CD4-positive, alpha-beta memory T cell (primary cell): ENCODE measurements at places on chromosomes 1 and 21.

GRCh38 chr1:195789321-195789720 lies 818.9 kb downstream of the KCNT2 start:
- H3K27me3 ChIP-seq: no peaks in the 10 kb centered on the region
- no peak overlapping the region for H3K27ac ChIP-seq
- no peak for DNase-seq

DNA sequence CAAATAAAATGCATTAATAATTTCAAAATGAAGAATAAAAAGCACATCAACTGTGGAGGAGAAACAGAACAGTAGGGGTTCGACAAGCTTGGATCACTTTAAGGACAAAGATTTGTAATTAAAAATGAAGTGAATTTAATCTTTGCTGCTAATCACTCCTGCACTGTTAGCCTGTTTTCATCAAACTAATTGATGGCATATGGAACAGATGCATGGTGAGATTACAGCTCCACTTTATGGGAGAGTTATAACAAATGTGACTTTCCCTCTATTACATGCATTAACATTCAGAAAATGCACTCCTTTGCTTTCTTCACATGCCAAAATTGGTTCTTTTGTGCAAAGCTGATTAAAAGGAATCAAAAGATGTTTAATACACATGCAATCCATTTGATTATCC lies 207.2 kb upstream of the C21orf91 start:
- no peak overlapping the region for H3K27ac ChIP-seq
- no peaks in the 10 kb centered on the region for H3K36me3 ChIP-seq
- no peak for DNase-seq
- H3K4me3 ChIP-seq: no peak overlapping the region
- H3K4me1 ChIP-seq: no peaks in the 10 kb centered on the region

DNA sequence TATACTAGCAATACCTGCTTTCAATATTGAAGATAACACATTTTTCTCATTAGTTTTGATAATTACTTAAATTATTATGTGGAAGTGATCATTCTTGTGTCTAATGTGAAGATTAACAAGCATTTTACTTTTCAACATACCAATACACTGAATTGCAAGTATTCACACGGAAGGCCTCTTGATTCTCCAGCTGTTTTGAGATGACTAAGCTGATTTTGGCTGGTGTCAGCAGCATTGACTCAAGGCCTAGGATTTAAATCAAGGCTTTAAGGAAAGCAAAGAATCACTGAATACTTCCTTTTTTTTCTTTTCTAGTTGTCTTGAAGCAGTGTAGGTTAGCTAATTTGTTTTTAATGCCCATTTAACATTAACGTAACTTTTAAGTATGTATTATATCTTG lies 373.7 kb downstream of the SRGAP2C start:
- no peak overlapping the region for H3K4me3 ChIP-seq
- DNase-seq: no peak
- H3K36me3 ChIP-seq: no peaks in the 10 kb centered on the region
- H3K4me1 ChIP-seq: peaks cover 14% of the 10 kb centered on the region
- no peak overlapping the region for H3K27ac ChIP-seq

GRCh38 chr21:33651965-33652680 lies 9.8 kb downstream of the ITSN1 start:
- no peaks in the 10 kb centered on the region for H3K4me1 ChIP-seq
- no peak for DNase-seq
- no peaks in the 10 kb centered on the region for H3K27me3 ChIP-seq
- no peak overlapping the region for H3K27ac ChIP-seq
- no peaks in the 10 kb centered on the region for H3K36me3 ChIP-seq

DNA sequence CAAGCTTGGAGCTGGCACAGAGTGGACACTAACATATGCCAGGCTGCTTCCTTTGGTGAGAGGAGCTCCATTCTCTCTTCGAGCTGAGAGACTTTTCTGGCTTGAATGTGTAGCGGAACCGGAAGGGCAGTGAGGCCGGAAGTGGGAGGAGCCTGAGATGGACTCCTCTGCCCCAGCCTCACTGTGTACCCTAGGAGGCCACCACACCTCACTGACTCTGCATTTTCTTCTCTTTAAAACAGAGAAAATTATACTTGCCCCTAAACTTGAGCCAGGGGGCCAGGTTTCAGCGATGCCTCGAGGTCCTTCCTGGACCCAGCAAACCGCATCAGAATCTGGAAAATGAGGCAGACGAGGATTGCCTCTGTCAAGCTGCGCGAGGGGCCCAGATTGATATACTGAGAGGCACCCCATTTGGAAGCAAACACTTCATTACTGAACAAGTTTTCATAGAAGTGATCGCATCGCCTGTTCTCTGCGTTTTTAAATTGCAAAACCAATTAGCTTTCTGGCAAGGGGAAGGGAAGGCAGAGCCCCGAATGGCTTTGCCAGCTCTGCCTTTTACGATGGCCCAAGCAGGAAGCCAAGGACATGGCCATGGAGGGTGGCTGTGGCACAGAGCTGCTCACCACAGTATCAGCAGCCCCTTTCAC lies 708.1 kb downstream of the PTPRU start:
- no peak overlapping the region for H3K4me3 ChIP-seq
- no peaks in the 10 kb centered on the region for H3K4me1 ChIP-seq
- H3K36me3 ChIP-seq: no peaks in the 10 kb centered on the region
- no peak overlapping the region for H3K27ac ChIP-seq
- H3K27me3 ChIP-seq: no peaks in the 10 kb centered on the region
- no peak for DNase-seq

DNA sequence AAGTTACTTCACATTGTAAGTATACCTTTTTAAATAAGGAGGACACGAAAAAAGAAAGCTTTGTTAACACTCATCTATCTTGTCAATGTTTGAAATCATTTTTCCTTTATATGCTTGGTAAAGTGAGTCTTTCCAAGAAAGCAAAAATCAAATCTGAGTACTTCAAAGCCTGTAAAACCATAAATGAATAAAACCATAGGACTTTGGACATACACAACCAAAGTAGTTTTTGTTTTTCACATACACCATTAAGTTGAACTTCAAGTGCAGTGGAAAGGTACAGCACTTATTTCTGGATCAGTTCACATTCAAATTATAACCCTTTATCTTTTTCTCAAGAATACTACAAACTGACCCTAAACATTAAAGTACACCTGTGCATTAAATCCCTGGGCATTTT lies 10.1 kb upstream of the PSMG1 start:
- peaks cover 23% of the 10 kb centered on the region for H3K36me3 ChIP-seq
- H3K4me1 ChIP-seq: peaks cover 7% of the 10 kb centered on the region
- no peak for DNase-seq
- H3K4me3 ChIP-seq: no peak overlapping the region
- no peaks in the 10 kb centered on the region for H3K27me3 ChIP-seq
- no peak overlapping the region for H3K27ac ChIP-seq

DNA sequence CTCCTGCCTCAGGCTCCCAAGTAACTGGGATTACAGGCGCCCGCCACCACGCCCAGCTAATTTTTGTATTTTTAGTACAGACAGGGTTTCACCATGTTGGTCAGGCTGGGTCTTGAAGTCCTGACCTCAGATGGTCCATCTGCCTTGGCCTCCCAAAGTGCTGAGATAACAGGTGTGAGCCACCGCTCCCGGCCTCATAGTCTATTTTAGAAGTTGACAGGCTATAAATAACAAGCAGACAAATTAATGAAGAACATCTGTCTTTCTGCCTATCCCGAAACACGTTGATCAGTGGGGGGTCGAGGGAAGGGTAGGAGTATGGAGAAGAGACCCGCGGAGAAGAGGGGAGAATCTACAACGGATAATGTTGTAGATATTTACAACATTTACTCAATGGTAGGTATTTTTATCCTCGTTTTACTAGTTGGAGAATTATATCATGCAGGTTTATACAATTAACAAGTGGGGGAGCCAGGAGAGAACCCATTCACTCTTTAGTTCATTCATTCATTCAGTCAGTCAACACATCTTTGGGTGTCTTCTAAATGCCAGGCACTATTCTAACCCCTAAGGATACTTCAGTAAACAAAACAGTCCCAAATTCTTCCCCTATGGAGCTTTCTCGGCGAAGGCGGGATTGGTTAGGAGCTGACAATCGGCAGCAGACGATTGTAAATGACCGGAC lies 497 bp upstream of the IFNAR2 start:
- peaks cover 34% of the 10 kb centered on the region for H3K4me1 ChIP-seq
- peak overlapping the region; percentile 87 for H3K4me3 ChIP-seq
- H3K27me3 ChIP-seq: no peaks in the 10 kb centered on the region
- no peak for DNase-seq
- H3K36me3 ChIP-seq: no peaks in the 10 kb centered on the region
- peak overlapping the region; percentile 86 for H3K27ac ChIP-seq

DNA sequence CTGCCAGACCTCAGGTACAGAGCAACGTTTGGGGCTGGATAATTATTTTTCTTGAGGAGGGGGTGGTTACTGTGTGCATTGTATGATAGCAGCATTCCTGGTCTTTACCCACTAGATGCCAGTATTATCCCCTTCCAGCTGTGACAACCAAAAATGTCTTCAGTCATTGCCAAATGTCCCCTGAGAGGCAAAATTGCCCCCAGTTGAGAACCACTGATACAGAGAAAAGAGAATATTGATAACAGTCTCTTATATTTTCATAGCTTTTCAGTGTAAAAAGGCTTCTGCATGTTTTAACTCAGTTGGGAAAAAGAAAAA lies 51.8 kb upstream of the SYT14 start:
- no peaks in the 10 kb centered on the region for H3K36me3 ChIP-seq
- DNase-seq: no peak

DNA sequence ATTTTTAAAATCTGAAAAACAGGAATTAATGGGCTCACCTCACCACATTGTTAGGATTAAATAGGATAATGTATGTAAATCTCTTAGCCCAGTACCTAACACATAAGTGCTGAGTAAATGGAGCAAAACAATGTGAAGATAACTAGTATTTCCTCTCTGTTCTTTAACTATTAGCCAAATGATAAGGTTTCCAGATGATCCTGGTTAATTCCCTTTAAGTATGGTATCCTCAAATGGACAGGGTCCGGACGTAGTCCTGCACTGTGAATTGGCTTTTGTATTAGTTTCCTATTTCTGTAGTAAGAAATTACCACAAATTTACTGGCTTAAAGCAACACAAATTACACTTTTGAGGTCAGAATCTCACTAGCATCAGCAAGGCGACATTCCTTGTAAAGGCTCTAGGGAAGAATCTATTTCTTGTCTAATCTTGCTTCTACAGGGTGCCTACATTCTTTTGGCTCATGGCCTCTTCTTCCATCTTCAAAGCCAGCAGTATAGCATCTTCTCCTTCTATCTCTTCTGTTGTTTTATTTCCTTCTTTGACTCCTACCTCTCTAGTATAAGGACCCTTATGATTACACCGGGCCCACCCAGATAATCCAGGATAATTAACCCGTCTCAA lies 17.1 kb downstream of the SCAF4 start:
- no peak for DNase-seq
- no peaks in the 10 kb centered on the region for H3K27me3 ChIP-seq
- no peaks in the 10 kb centered on the region for H3K36me3 ChIP-seq
- H3K27ac ChIP-seq: no peak overlapping the region

DNA sequence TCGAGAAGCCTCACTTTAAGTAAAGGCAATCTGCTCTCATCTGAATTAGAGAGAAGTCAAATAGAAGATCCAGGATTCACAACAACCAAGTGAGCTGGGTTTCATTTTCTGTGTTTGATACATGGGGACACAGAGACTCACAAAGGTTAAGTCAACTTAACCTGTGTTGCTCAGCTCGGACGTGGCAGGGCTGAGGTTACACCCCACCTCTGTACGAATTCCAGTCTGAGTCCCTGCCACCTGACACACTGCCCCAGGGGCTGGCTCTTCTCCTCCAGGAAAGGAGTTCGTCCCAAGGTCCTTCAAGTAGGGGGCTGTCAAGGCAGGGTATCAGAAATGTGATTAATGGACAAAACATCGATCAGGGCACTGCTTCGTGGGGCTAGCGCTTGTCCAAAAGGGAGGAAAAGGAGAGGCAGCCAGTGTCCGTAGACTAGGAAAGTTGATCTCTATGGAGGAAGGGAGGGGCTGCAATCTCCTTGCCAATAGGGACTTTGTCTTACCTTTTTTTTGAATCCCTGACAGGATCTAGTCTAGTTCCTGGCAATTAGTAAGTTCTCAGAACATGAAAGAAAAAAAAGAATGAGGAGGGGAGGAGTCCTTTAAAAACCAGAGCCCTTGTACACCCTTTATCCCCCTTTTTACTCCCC lies 116.4 kb downstream of the CNIH3 start:
- H3K4me1 ChIP-seq: peaks cover 9% of the 10 kb centered on the region
- H3K27ac ChIP-seq: no peak overlapping the region
- H3K4me3 ChIP-seq: no peak overlapping the region
- H3K27me3 ChIP-seq: no peaks in the 10 kb centered on the region

- no peak overlapping the region for H3K27ac ChIP-seq
- H3K27me3 ChIP-seq: peaks cover 4% of the 10 kb centered on the region
- H3K36me3 ChIP-seq: no peaks in the 10 kb centered on the region
- H3K4me1 ChIP-seq: peaks cover under 1% of the 10 kb centered on the region
- no peak for DNase-seq
- no peak overlapping the region for H3K4me3 ChIP-seq
These were observed 16.2 kb downstream of the OLIG2 start for GRCh38 chr21:33041981-33042380.

GRCh38 chr1:245428681-245429080 lies 273.9 kb downstream of the KIF26B start:
- no peak for DNase-seq
- H3K4me1 ChIP-seq: no peaks in the 10 kb centered on the region
- H3K4me3 ChIP-seq: no peak overlapping the region

DNA sequence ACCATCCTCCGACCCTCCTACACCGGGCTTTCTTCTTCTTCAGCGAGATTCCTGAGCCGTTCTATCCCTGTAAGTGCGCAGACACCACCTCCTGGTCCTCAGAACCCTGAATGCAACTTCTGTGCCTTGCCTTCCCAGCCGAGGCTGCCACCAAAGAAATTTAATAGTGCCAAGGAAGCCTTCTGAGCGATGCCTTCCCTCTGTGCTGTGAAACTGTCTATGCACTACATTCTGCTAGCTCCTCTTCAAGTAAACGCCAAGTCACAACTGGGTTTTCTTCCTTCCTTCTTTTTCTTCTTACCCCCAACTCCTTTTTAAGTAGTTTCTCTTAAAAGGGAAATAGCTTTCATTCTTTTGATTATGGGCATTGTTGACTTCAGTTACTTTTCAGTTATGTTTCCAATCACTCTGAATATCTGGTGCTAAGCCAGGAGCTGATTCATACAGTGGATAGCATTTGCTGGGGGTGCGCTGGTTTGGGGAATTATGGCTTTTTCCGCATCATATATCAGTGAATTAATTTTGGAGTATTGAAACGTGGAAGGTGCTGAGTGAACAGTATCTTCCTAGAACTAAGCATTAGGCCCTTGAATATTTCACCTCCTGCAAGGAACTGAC lies 38.6 kb upstream of the GPR88 start:
- no peak for DNase-seq
- no peak overlapping the region for H3K4me3 ChIP-seq
- peaks cover 87% of the 10 kb centered on the region for H3K36me3 ChIP-seq
- H3K27ac ChIP-seq: no peak overlapping the region
- H3K4me1 ChIP-seq: no peaks in the 10 kb centered on the region

GRCh38 chr1:89608319-89608983 lies 24.5 kb upstream of the LRRC8C start:
- H3K27me3 ChIP-seq: no peaks in the 10 kb centered on the region
- DNase-seq: peak; percentile 85
- peak overlapping the region; percentile 51 for H3K4me3 ChIP-seq
- H3K36me3 ChIP-seq: no peaks in the 10 kb centered on the region
- H3K27ac ChIP-seq: peak overlapping the region; percentile 84

- no peaks in the 10 kb centered on the region for H3K27me3 ChIP-seq
- peak; percentile 4 for DNase-seq
- H3K4me3 ChIP-seq: no peak overlapping the region
- H3K27ac ChIP-seq: no peak overlapping the region
- no peaks in the 10 kb centered on the region for H3K4me1 ChIP-seq
These were observed 26.4 kb downstream of the COL6A2 start for GRCh38 chr21:46124083-46124925.

GRCh38 chr1:16621300-16621658 lies 7.9 kb upstream of the NBPF1 start:
- no peaks in the 10 kb centered on the region for H3K27me3 ChIP-seq
- no peak overlapping the region for H3K4me3 ChIP-seq
- H3K36me3 ChIP-seq: peaks cover 35% of the 10 kb centered on the region
- no peak for DNase-seq
